ENCODE measurements at places on chromosomes 3 and 15. TPM values are rescaled to one million over a fixed set of nuclear protein-coding genes. Genes with fewer than 3 reads are reported as not detected.

The VPS33B gene
- total RNA-seq = 23.4 TPM

DNA sequence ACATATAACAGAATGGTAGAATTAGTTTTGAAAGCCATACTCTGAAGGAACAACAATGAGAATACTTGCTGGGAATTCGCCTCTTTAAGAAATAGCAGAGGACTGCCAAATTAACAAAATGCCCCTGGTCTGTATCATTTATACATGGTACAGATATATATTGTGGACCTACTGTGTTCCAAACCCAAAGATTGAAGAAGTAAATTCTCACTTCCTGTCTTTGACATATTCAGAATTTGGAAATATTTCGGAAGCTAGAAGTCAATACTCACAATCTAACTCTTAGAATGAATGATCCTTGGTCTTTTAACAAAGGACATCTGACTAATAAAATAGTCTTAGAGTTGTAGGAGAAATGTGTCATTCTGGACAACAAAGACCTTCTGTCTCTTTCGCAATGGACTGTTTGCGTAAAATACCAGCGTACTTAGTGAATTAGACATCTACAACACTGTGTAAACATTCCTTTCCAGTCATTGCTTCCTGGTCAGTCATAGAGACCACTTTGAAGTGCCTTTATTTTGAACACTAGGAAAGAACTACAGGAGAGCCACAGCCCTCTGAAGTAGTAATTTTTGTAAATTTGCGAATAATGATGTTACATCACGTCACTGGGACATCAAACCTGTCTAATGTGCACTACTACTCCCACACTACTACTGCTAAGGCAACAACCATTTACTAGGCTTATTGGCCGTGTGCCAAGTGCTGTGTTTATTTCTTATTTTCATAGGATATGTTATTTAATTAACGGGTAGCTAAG, 68.0 kb downstream of the CHL1 start:
- no peak for ATAC-seq

The RBM15B gene
- 29.8 TPM for total RNA-seq

DNA sequence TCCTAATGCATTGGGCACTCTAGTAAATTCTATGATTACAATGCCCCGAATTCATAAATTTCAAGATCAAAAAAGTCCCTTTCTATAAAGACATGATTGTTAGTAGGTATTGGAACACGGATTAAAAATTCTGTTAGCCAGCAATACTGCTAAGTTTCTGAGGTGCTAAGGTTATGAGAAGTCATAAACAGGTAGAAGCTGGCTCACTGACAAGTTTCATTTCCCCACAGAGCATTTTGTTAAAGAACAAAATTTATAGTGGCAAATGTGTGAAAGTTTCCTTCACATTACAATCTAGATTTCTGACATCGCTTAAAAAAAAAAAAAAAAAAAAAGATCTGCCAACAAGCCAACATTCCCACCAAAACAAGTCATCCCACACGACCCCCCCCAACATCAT, 12.4 kb upstream of the MAN2C1 start:
- ATAC-seq = no peak

The GPR171 gene
- total RNA-seq = 131 TPM

The HRG gene
- total RNA-seq = not detected

The CFAP161 gene
- total RNA-seq = 0.15 TPM

The GASK1A gene
- not detected for total RNA-seq

The MESP2 gene
- total RNA-seq = 0.15 TPM

DNA sequence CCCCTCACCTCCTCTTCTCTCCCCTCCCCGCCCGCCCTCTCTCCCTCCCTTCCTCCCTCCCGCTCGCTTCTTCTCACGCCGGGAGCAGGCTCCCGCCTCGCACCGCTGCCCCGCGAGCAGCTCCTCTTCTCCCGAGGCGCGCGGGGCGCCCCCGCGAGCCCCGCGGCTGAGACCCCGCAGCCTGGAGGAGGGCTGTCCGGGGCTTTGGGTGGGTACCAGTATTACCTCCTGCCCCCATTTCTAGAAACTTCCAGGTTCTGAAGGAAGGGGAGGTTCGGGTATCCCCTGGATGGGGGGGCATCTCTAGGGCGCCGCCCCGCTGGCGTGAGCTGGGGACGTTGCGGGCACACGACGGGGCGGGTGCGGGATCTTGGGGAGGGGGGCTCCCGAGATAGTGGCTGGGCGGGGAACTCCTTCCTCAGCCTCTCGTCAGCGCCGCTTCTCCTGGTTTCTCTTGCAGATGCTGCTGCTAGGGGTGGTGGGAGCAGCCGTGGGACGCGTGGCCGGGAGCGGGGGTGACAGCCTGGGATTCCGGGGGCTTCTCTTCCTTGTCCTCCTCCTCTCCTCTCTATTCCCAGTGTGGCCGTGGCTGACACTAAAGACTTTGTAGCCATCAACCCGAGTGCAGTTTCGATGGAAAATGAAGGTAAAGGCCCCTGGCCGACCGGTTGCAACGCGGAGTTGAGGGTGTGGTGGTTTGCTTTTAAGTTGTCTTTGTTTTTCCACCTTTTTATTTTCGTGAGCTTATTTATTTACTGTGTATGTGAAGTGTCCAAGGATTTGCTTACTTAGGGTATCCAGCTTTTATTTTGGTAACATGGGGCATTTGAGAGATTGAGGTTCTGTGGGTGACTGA, 474 bp downstream of the ATP2C1 start:
- ATAC-seq = peak; percentile 3

GRCh38 chr15:44327578-44327977, 39.1 kb downstream of the GOLM2 start:
- ATAC-seq = no peak

DNA sequence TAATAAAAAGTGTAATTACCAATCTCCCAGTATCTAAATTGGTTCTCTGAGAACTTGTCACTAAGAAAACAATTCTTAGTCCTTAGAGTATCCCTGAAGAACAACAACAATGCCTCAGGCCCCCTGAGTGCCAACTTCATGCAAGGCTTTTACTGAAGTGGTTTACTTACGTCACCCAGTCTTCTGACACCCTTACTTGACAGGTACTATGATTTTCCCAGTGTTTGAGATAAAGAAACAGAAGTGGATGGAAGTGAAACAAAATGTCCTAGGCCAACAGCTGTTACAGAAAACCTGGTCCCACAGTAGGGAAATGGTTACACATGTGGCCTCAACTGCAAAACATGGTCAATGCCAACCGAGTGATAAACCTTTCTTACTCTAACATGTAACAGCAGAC, 331.1 kb downstream of the FOXP1 start:
- no peak for ATAC-seq

- ATAC-seq = no peak
Observed at GRCh38 chr3:71672340-71672739, 52.9 kb downstream of the EIF4E3 start.

DNA sequence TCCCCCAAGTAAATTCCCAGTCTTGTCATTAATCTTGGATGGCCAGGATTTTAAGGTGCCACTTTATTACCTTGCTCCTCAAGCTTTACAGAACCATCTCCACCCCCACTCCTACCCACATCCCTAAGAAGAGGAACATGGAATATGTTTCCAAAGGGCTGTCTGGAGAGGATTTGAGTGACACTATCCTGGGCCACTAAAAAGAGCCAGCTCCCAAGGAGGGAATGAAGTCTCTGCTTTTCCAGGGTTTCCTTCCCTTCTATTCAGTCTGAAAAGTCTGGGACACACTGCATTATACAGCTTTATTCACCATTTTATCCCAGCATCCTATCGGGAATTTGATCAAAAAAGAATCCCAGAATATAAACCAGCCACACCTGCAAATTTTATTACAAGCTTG, 35.6 kb upstream of the MECOM start:
- ATAC-seq = no peak

The CHRD gene
- 0.39 TPM for total RNA-seq

GRCh38 chr3:186828340-186828739, 14.2 kb upstream of the ADIPOQ start:
- ATAC-seq = no peak

- no peak for ATAC-seq
Observed at GRCh38 chr3:180184816-180185215, 148.1 kb upstream of the PEX5L start.

- ATAC-seq = no peak
Observed at GRCh38 chr3:15211937-15212336, 5.9 kb downstream of the CAPN7 start.

DNA sequence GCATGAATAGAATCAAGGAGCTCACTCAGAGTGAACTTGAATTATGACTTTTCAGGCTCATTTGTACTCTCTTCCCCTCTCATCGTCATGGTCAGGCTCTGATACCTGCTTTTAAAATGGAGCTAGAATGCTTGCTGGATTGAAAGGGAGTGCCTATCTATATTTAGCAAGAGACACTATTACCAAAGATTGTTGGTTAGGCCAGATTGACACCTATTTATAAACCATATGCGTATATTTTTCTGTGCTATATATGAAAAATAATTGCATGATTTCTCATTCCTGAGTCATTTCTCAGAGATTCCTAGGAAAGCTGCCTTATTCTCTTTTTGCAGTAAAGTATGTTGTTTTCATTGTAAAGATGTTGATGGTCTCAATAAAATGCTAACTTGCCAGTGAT, 9.6 kb downstream of the CCNDBP1 start:
- no peak for ATAC-seq

DNA sequence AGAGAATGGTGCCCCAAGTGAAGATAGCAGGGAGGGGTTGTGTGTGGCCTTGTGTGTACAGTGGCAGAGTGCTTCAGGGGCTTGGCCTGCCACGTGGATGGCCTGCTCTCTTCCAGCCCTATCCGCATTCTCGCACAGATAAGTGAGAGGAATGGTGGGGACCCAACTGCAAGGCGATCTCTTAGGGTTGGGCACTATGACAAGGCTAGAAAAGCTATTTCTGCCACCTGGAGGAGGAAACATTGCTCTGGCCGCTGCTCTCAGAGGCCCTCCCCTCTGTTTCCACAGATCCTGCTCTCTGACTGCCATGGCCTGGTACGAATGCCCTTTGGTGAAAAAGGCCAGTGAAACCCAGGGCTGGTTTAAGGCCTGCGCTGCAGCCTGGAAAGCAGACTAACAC, 20.6 kb downstream of the EEFSEC start:
- no peak for ATAC-seq

GRCh38 chr15:50289749-50290148, 24.2 kb upstream of the HDC start:
- no peak for ATAC-seq

- ATAC-seq = no peak
Observed at GRCh38 chr3:17357035-17357710, 385.3 kb downstream of the TBC1D5 start.

GRCh38 chr15:90596943-90597342, 67.2 kb downstream of the CRTC3 start:
- ATAC-seq = no peak

DNA sequence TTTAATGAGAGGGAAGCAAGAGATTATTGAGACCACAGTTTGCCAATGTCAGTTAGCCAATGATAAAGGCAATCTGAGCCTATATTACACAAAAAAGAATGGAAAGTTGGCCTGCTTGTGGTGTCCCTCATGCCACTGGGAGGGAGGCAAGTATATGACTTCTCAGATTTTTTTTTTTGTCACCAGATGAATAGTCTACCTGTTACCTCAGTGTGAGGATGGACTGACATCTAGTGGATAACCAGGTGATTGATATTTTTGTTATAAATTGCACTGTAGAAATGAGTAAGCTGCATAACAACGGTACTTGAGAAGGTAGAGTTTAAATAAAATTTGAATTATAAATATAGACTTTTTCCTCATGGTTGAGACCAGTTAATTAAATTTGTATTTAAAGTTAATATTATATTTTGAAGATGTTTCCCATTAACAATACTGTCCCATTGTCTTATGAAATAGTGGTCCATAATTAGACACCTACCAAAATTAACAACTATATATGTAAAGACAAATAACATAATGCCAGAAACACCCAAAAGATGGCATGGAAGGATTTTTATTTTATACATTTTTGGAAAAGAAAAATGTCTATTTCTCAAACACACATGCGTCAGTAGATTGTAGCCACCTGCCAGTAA, 237.8 kb upstream of the GADL1 start:
- ATAC-seq = peak; percentile 74

The ZNF710 gene
- total RNA-seq = 15.4 TPM

- no peak for ATAC-seq
Observed at GRCh38 chr3:10808974-10809373, 7.1 kb upstream of the SLC6A11 start.

The ABI3BP gene
- total RNA-seq = 0.32 TPM

The C2CD4A gene
- 1.3 TPM for total RNA-seq

The SPTSSB gene
- not detected for total RNA-seq

- ATAC-seq = no peak
Observed at GRCh38 chr3:38842266-38842965, 26.4 kb upstream of the SCN10A start.

DNA sequence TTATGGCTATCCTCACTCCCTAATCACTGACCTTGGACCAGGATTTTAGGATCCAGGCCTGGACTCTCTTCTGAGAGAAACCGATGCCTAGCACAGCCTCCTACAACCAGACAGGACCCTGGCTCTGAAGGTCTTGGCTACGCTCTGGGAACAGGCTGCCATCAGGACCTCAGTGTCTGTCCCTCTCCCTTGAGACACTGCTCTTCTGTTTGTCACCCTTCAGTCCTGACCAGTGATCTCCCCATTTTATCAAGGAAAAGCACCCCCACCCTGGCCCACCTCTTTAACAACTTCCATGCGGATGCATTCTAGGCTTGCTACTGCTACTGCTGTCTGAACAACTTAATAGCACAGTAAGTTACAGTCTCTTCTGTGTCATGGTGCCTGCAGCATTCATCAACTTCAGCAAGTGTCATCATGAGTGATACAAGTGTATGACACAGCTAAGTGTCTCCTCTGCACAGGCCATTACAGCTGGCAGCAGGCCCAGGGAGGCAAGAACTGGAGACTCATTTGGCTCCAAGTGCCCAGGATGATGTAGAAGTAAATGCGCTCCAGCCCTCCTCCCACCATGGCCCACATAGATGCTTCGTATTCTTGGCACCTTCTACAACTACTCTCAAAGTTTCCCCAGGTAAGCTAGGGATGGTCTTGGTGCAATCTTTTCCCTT, 302.4 kb downstream of the EPHB1 start:
- no peak for ATAC-seq

The FBXO40 gene
- not detected for total RNA-seq

GRCh38 chr3:178851564-178851963, 220.0 kb downstream of the ZMAT3 start:
- no peak for ATAC-seq

DNA sequence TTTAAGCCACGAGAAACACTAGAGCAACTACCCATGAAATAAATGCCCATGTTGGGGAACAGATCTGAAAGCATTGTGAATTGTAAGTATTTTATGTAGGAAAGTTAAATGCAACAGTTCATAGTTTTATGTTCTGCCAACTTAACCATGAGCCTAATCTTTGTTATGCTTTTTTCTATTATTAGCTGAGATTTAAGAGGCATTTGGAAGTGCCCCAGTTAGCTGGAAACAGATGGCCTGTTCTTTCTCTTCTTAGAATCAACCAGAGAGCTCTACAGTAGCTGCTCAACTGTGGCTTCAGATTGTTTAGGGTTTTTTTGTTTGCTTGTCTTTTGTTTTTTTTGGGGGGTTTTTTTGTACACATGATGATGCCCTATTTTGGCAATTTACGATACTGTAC, 284.4 kb downstream of the KCNH8 start:
- ATAC-seq = no peak

DNA sequence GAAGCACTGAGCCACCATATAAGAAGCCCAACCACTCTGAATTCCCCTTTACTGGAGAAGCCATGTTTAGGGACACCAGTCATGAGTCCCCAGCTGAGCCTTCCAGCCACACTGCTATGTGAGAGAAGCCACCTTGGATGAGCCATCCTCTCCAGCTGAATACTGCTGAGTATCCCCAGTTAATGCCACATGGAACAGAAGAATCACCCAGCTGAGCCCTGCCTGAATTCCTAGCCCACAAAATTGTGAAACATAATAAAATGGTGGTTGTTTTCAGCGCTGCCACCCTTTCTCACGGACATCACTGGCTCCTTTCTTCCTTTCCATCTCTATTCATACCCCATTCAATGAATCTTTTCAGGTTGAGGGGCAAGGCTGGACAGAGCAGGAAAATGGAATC, 22.1 kb upstream of the LYZL4 start:
- no peak for ATAC-seq

Measured in activated T-helper 17 cell treated with anti-CD3 and anti-CD28 coated beads, Interleukin-2, amount 50 U/mL, for 72 hours (primary cell).